ENCODE measurements at places on chromosomes 1 and 21.

DNA sequence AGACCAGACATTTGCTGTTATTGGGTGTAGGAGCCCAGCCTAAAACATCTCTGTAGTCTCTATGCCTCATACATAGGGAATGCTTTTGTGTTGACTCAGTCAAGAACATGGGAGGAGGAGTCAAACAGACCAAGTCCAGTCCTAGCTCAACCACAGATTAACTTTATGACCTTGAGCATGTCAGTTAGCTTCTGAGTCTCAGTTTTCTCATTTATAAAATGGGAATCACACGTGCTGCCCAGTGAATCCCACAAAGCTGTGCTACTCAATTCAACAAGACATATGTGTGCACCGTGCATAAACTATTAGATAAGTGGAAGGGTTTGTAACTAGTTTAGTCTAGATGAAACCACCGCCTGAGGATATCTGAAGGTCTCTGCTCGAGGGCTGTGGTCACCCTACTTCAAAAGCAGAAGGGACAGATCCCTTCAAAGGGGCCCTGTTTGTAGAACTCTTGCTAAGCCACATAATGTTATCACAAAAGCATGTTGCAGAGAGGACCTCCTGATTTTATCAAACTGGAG is 109.5 kb upstream of the NFIA start:
- DNase-seq = no peak

- no peak for DNase-seq
Measured at GRCh38 chr1:78334114-78334513, 156.7 kb upstream of the PTGFR start.

GRCh38 chr1:28144203-28145135 is 32.0 kb downstream of the PTAFR start:
- no peak for DNase-seq

DNA sequence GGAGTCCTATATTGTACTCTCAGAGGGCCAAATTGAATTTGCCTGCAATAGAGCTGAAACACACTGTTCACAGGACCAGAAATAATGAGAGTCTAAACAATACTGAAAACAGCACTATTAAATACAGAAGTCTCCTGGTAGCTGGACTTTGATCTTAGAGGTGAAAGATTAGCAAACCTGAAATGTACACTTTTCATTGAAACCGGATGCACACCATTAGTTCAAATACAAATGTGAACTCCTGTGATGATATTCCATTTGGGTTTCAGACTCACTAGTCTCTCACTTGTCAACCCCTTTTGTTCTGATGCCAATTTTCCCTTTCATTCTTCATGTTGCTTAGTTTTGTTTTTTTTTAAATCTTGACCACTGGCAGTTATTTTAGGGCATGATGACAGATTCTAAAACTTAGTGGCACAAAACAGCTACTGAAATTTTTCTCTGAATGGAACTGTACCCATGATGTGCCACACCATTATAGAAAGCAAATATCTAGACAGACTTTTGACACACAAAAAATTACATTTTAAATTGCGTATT is 5.9 kb upstream of the TNFSF4 start:
- no peak for DNase-seq

DNA sequence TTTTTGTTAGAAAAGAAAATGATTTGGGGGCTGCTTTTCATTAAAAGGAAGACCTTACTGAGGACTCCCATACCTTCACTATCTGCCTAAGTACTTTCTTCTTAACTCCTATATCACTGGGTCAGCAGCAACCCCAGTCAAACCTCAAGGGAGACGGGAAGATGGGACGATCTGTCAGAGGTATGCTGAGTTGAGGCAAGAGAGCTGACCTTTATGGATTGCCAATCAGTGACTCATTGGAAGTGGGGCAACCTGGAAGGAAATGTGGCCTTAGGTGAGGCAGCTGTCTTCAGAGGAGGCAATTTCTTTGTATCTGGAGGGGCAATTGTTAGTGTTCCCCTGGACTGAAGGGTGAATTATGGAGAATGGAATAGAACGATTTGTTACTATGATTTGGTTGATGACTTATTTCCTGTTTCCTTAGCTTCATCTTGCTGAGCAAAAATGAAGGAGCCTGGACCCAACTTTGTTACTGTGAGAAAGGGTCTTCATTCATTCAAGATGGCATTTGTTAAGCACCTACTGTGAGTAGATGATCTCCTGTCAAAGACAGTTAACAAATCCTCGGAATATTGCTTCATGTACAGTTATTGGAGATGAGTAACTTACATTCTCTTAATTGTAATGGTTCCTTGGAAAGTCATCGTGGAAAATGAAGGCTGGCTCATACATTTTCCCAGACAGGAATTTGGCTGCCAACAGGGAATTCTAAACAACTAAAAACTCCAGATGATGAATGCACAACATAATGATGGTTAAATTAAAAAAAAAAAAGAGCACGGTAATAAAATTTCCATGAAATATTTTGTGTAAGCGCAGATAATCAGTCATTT is 134.7 kb upstream of the KCNJ15 start:
- DNase-seq = no peak

GRCh38 chr1:67061266-67061665 is 7.3 kb upstream of the SLC35D1 start:
- no peak for DNase-seq

DNA sequence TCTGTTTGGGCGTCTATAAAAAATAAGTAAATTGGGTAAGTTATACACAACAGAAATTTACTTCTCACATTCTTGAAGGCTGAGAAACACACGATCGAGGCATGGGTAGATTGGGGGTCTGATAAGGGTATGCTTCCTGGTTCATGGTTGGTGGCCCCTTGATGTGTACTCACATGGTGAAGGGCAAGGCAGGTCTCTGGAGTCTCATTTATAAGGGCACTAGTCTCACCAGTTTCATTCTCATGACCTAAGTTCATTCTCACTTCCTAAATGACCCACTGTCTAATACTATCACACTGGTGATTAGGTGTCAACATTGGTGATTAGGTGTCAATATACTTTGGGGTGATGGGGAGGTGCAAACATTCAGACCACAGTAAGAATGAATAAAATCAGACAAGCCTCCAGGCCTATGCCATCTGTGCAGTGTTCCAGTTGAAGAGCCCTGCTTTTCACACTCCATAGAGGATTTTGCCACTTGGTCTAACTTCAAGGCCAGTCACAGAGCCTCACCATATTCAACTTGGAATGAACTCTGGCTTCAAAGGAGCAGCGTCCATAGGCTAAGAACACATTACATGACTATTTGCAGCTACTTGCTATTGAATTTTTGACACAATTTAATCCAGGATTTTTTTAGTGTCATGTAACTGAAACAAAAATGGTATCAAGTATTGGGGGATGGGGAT is 2.5 kb upstream of the GBP4 start:
- no peak for DNase-seq

DNA sequence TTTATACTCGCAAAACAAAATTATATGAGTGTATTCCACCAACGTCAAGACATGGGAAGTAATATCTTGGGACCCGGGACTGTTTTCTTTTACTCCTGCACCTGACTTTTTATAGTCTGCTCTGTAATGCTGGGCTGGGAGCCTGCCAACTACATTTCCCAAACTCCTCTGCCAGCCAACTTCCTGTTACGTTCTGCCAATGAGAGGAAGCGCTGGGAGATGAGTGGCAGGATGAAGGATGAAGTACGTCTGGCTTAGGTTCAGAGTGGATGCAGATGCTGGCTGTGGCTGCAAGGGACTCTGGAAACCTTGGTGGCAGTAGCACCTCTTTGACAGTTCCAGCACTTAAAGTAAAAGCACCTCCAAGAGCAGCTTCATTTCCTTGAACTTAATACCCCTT is 59.6 kb downstream of the USP24 start:
- no peak for DNase-seq

GRCh38 chr1:201264554-201264953 is 18.8 kb upstream of the PKP1 start:
- no peak for DNase-seq

- no peak for DNase-seq
Measured at GRCh38 chr1:201036188-201036842, 12.8 kb upstream of the KIF21B start.

DNA sequence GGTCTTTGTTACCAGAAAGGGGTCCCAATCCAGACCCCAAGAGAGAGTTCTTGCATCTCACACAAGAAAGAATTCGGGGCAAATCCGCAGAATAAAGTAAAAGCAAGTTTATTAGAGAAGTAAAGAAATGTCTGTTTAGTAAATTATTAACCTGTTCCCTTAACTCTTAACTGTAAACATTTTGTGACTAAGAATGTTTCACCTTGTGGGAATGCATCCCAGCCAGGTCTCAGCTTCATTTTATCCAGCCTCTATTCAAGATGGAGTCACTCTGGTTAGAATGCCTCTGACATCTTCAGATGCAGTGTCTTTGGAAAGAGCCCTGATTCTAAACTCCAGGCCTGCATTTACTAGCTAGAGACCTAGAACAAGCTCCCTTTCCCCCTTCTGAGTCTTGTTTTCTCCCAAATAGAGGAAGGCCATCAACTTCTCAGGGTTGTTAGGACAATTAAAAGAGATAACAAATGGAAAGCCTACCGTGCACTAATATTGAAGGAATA is 4.5 kb upstream of the FABP3 start:
- DNase-seq = no peak

DNA sequence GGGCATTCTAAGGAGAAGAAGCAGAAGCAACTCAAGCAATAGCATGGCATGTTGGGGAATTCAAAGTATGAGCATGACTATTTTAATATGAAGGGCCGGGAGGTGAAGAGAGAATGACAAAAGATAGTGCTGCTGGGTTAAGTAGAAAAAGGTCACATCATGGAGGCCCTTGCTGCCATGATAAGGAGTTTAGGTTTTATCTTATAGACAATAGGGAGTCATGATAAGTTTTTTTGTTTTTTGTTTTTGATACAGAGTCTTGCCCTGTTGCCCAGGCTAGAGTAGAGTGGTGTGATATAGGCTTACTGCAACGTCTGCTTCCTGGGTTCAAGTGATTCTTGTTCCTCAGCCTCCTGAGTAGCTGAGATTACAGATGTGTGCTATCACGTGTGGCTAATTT is 3.1 kb downstream of the BNIPL start:
- DNase-seq = no peak

DNA sequence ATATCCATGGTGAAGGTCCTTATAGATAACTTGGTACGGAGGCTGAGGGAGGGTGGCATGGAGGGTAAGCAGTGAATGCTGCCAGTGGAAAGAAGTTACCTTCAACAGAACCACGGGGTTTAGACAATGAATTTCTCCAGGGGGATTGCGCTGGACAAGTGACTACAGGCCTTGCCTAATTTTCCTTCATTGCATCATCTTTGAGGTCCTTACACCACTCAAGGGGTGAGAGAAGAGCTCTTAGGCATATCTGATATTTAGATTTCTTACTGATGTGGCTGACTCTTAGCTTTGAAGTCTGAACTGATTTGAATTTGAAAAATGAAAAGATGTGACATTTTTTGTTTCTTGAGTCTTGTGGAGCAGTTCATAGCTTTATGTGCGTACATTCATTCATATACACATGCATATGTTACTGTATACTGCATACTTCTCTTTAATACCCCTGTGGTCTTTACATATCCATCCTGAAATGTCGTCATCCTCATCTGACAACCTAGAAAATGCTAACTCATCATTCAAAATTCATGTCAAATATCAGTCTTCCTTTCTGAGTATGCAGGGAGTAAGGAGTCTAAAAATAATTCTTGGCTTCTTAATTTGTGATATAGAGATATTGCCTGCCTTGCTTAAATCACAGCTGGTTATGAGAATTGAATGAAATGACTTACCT is 63.6 kb downstream of the DNM3 start:
- DNase-seq = no peak

GRCh38 chr1:96384611-96385010 is 337.0 kb upstream of the PTBP2 start:
- no peak for DNase-seq

DNA sequence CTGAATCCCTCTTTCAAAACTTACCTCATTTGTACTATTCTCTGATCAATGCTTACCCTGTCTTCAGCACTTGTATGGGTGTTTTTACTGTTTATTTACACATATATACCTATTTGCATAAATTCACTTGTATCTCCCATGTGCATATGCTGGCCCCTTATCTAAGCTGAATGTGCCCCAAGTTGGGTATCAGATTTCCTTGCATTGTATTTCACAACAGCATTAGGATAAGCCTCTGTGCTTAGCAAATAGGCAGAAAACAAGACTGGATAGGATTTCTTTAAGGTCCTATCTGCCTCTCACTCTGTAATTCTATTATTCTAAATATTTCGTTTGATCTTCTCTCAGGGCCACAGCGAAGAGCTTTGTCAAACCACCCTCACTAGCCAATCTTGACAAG is 45.9 kb upstream of the IPO9 start:
- DNase-seq = no peak

- no peak for DNase-seq
Measured at GRCh38 chr1:26833432-26834405, 7.2 kb downstream of the ZDHHC18 start.

DNA sequence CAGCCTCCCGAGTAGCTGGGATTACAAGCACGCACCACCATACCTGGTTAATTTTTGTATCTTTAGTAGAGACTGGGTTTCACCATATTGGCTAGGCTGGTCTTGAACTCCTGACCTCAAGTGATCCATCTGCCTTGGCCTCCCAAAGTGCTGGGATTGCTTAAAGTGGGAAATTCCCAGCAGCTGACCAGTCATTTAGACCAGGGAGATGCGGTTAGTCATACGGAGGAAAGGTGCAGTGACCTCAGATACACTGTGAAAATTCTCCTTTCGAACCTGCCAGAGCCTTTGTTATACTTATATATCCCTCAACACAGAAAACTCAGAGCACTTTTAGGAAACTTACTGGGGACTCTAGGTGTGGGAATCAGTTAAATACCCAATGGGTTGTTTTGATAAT is 39.6 kb downstream of the MAP10 start:
- DNase-seq = no peak

GRCh38 chr1:154838988-154839387 is 31.1 kb downstream of the KCNN3 start:
- DNase-seq = no peak
